H7 (cell line): ENCODE measurements at places on chromosomes 12 and 14.

DNA sequence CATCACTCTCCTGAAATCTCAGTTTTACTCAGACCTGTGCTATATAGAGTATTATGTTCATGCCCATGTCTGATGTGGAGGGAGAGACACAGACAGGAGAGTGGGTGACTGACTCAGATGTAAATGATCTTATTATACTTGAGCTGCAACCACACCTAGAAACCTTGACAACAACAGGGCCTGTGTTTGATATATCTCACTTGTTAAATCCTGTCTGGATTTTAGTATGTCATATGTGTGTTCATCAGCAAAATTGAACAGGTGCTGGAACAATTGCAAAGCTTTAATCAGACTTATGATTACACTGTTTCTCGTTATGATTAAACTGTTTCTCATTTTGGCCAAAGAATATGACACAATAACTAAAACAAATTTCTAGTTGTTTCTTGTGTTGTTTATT lies 37.7 kb downstream of the DIP2B start:
- no peak for DNase-seq

- DNase-seq: no peak
Measured at GRCh38 chr12:93039062-93039461, 110.0 kb upstream of the EEA1 start.

DNA sequence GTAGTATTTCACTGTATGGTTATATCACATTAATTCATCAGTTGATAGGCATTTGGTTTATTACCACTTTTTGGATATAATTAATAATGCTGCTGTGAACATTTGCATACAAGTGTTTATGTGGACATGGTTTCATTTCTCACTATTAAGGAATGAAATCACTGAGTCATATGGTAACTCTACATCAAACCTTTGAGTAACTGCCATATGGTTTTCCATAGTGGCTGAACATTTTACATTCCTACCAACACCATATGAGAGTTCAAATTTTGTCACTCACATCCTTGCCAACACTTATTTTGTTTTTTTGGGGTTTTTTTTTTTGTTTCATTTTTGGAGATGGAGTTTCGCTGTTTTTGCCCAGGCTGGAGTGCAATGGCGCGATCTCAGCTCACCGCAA lies 30.2 kb upstream of the EAPP start:
- no peak for DNase-seq

- DNase-seq: peak; percentile 55
Measured at GRCh38 chr14:100025111-100025510, 40.1 kb upstream of the EVL start.

DNA sequence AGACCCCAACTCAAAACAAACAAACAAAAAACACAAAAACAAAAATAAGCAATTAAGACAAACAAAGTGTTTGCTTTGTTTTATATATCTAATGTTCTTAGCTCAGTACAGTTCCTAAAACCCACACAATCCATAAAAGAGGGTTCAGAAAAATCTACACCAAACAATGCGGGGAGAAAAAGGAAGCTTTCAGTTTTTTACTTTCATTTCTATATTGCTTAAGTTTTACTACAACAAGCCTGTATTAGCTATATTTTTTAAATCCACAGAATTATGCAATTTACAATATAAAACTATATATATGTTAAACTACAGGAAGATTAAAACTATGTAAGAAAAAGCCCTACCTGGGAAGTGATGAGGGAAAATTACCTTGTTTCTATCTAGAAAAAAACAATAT lies 41.4 kb downstream of the CLIP1 start:
- DNase-seq: no peak

DNA sequence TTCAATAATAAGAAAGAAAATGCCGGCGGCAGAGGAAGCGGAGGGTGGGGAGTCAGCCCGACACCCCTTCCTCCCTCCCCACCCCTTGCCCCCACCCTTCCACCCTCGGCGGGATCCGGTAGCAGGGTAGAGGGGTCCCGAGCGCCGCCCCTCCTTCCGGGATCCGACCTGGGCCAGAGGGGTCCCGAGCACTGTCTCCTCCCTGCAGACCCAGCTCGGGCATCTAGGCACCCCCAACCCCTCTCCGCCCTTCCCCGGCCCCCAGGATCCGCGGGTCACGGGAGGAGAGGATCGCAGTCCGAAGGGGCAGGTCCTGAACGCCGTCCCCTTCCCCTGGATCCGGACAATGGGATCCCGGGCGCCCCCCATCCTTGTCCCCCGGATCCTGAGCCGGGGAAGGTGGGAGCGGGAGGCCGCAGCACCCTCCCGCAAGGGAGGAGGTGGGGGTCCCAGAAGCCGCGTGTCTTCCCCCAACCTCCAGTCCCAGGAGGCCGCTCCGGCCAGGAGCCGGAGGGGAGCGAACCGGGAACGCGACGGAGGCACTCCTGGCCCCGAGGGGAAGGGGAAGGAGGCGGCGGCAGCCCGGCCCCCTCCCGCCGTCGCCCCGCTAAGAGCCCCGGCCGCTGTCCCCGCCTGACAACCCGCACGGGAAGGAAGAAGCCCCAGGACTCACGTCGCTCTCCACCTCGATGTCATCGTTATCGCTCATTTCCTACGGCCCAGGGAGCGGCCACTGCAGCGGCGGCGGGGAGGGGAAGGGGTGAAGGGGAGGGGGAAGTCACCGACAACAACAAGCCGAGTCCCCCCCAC lies 481 bp downstream of the MAX start:
- peak; percentile 76 for DNase-seq

- no peak for DNase-seq
Measured at GRCh38 chr12:114984634-114985061, 300.7 kb upstream of the TBX3 start.

GRCh38 chr12:132710043-132710404 lies 618 bp upstream of the PGAM5 start:
- DNase-seq: no peak

GRCh38 chr12:47356129-47356700 lies 276.5 kb upstream of the AMIGO2 start:
- DNase-seq: no peak

GRCh38 chr12:6201213-6201608 lies 1.0 kb downstream of the CD9 start:
- DNase-seq: peak; percentile 80

GRCh38 chr14:75373616-75374015 lies 54.2 kb upstream of the JDP2 start:
- no peak for DNase-seq

DNA sequence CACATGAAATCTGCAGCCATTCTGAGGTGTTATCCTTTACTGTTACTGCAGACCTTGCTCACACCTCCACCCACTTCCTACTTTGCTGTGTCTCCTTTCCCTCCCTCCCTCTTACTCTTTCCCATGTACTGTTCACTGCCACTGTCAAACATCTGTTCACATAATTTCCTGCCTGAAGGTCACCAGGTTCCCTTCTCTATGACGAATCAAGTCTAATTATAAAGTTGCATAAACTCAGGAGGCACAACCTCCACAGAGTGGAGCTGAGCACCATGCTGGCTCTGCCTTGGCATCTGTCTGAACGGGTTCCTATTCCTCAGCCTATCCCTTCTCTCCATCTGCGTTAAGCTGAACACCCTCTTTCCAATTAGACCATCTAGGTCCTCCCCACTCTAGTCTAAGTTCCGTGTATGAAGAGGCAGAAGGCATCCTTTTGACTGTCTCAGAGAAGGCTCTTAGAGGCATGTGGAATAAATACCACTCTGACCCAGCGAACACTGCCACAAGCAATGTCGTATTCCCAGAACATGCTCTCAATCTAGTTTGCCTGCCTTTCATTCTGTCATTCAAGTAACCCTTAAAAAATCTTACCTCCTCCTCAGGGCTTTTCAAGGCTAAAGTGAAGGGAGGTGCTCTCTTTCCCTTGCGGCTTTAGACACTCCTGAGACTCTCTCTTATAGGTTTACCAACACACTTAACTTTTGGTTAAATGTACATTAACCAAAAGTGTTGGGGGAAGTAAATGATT lies 48.7 kb downstream of the ACADS start:
- no peak for DNase-seq

DNA sequence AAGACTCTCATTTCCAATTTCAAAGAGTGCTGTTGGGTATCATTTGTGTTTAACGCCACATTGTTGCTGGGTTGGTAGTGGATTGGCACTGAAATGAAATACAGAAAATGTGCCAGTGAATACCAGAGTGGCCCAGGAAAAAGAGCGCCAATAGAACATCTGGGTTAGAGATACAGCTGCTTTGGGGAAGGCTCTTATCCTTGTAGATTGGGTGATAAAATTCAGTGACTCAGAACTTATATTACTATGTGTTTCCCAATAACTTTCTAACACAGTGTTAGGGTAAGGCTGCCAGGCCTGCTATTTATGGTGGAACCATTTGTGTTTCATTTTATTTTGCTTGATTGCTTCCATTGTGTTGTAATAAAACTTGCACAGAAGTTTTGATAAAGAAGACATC lies 168.2 kb upstream of the SSTR1 start:
- DNase-seq: no peak

- DNase-seq: no peak
Measured at GRCh38 chr14:102131741-102132140, 8.0 kb upstream of the WDR20 start.

- DNase-seq: no peak
Measured at GRCh38 chr12:5620896-5621295, 189.0 kb downstream of the NTF3 start.

DNA sequence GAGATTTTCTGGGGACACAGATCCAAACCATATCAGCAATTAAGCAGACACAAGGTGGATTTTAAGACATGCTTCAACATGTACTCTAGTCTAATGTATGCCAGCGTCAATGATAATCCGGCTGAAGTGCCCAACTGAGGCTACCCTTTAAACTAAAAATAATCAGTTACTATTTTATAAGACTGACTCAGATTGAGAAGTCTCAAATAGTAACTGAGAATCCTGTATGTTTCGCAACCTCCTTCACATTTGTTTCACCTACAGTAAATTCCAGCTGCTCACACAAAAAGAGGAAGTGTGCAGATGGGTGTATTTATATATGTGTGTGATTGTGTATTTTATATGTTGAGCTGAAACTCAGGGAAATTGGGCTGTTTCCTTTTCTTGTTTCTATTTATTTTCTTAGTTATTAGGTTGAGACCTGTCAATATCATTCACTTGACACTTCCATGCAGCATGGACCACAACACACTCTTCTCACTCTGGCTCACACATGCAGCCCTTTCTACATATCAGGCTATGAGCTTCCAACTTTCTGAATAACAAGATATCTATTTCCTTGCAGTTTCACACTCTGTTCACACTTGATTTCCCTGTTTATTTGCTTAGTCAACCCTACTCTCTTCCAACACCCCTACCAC lies 1224.9 kb upstream of the TMEM132C start:
- no peak for DNase-seq

- no peak for DNase-seq
Measured at GRCh38 chr12:29167988-29168387, 18.9 kb downstream of the FAR2 start.

- DNase-seq: no peak
Measured at GRCh38 chr14:31200702-31200990, 6.9 kb downstream of the HECTD1 start.
